ENCODE measurements at places on chromosomes 2 and 18.

DNA sequence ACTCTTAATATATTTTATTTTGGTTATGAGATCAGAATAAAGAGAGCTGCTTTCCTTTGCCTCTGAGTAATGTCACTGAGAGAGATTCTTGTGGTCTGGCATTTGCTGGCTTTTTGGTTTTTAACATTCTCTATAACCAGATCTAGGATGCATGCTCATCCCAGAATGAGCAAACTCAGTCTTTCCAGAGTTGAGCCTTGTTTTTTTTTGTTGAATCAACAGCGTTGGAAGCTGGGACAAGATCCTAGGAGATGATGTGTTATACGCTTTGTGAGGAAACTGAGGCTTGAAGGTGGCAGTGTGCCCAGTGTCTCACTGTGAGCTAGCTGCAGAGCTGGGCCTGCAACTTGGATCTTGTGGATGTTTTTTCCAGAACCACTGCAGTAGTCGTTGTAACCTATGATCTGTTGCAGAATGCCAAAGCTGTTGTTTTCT is 19.5 kb downstream of the MYO1B start:
- no peak for DNase-seq

- no peak for DNase-seq
These were observed 111.1 kb downstream of the ADCYAP1 start for GRCh38 chr18:1015777-1016176.

DNA sequence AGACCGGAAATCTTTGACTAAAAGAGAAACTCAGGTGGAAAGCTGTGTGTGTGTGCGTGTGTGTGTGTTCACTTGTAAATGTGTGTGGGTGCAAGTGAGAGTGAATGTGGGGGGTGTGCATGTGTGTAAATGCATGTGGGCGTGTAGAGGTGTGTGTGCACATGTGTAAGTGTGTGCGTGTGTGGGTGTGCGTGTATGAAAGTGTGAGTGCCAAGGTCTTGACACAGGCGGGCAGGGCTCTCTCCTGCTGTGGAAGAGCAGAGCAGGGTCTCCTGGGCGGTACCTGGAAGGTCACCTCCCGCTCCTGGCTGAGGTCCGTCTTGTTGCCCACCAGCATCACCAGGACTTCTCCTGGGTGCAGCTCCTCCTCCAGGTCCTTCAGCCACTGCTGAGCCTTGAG is 10.6 kb downstream of the PRLH start:
- DNase-seq: no peak

- no peak for DNase-seq
These were observed 148.0 kb upstream of the CYRIA start for GRCh38 chr2:16813593-16813992.

DNA sequence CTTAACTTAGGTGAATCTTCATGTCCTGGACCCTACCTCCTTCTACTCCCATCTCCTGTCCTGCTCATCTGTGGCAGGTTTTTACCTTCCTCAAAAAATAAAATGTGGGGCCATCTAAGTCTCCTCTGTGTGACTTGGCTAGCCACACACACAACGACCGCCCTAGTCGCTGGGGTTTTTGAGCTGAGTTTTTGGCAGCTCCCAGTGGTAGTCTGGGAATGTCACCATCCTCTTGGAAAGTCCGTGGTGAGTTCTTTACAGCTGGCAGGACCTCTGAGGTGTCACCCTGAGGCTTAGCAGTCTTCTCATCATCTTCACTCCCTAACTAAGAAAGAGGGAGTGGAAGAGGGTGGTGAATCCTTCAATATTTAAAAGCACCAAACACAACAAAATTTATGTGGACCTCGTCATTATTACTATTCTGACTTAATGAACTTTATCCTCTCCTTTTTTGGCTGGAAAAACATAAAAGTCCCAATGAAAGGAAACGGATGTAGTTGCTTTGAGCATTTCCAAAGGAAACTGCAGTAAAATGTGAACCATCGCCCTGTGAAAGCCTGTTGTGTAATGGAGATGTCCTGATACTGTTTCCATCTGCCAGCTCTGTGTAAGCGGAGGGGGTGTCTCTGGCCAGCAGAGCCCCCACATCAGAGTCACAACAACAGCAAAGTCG is 78.6 kb downstream of the VAPA start:
- no peak for DNase-seq

- no peak for DNase-seq
These were observed 360.6 kb downstream of the RND3 start for GRCh38 chr2:150126839-150127238.
